ENCODE measurements at places on chromosomes 7 and 10.

GRCh38 chr7:54565432-54565831, 23.3 kb downstream of the VSTM2A start:
- DNase-seq, result no peak

- DNase-seq, result no peak
Observed at GRCh38 chr7:151179946-151180345, 7.1 kb downstream of the ASB10 start.

GRCh38 chr7:83547526-83547925, 101.4 kb downstream of the SEMA3E start:
- DNase-seq, result peak; percentile 23

DNA sequence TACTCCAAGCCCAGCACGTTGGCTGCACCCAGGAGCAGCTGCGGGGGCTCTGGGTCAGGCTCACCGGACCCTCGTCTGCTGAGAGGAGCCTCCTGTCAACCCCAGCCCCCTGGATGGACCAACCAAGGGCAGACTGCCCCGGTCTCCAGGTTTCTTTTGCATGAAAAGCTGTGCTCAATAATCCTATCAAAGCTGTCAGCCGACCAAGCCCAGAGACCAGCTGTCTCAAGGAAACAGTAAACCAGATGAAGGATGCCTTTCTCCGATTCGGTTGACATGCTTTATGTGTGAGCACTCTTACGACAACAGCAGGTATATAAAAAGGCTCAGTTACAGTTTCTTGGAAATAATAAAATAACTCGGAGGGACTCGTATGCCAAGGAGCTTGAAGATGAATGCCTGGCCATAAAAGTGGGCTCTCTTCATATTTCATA, 71.6 kb upstream of the BAIAP2L1 start:
- no peak for DNase-seq

DNA sequence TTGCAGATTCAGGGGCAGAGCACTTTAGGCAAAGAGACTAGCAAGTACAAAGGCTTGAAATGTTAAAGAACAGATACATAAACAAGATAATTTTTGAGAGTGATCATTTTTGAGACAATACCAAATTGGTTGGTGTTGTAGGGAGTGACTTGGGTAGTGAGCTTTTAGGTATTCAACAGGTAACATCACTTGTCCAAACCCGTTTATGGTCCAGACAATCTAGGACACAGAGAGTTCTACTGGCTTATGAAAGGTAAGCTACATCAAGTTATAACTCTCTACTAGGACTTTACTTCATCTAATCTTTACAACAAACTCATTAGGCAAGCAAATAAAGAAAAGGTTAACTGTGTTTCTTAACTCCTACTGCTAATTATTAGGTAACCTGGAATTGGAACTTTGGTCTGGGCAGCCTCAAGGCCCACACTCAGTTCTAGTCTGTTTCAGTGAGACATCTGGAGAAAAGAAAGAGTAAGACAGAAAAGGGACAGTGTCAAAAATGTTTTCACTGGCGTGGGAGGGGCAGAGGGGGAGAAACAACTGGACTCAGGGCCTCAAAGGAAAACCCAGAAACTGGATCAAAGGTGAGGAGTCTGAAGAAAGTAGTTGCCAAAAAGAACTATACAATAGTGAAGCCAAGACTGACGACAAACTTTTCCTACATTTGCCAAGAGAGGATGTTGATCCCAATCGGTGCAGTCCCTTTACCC, 39.2 kb downstream of the GNAT3 start:
- no peak for DNase-seq

Measured in RWPE1 (cell line).